ENCODE measurements at places on chromosomes 6 and 20. TPM values are rescaled to one million over a fixed set of nuclear protein-coding genes. Genes with fewer than 3 reads are reported as not detected.

The EPB41L1 gene
- total RNA-seq, result 3.5 TPM

The CALHM4 gene
- total RNA-seq, result not detected

The DNMT3B gene
- total RNA-seq, result 5.6 TPM

The HBS1L gene
- 154 TPM for total RNA-seq

The SIRPB2 gene
- total RNA-seq, result not detected

The CDSN gene
- total RNA-seq, result not detected

The KCNG1 gene
- total RNA-seq, result 17.7 TPM

The MEP1A gene
- 1.0 TPM for total RNA-seq

The LY6G6C gene
- not detected for total RNA-seq

The MAFB gene
- not detected for total RNA-seq

The EIF2S2 gene
- 141 TPM for total RNA-seq

The BMP2 gene
- total RNA-seq, result 9.7 TPM

The SH3BGRL2 gene
- total RNA-seq, result 4.7 TPM

The ADGB gene
- not detected for total RNA-seq

The EFCAB8 gene
- total RNA-seq, result 0.06 TPM

The MTFR2 gene
- 4.6 TPM for total RNA-seq

The GSTA3 gene
- total RNA-seq, result not detected

The SRSF12 gene
- total RNA-seq, result 2.8 TPM

DNA sequence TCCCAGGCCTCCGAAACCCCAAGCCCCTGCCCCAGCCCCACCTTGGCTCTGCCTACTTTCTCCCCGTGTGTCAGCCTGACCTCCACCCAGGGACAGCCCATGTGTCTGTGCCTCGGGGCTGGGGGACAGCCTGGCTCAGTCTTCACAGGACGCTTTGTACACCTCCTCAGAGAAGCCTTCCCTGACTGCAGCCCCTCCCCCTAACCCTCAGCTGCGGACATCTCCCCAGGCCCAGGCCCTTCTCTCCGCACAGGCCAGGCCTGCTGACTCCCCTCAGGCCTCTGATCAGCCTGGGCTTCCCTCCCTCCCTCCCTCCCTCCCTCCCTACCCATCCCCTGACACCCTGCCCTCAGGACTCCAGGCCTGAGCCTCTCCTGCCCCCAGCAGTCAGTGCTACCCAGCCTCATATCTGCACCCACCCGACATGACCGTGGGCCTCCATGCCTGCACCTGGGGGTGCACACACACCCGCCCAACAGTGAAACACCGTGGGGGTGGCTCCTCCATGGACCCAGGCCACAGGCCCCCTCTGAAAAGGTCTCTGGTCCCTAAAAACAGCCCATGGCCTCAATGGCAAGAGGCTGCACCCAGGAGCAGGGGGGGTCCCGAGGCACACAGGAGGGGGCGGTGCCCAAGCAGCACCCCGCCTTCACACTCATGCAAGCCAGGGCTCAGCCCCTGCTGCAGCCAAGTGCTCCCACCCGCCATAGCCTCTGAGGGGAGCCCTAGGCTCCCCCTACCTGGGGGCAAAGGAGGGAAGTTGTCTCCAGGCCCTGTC, 12.9 kb downstream of the LAMA5 start:
- no peaks in the 10 kb centered on the region for H3K36me3 ChIP-seq
- DNase-seq, result no peak

GRCh38 chr6:85464722-85465150, 14.9 kb downstream of the NT5E start:
- H3K36me3 ChIP-seq, result peaks cover 6% of the 10 kb centered on the region
- no peak overlapping the region for H3K4me3 ChIP-seq
- H3K27ac ChIP-seq, result peak overlapping the region; percentile 99

DNA sequence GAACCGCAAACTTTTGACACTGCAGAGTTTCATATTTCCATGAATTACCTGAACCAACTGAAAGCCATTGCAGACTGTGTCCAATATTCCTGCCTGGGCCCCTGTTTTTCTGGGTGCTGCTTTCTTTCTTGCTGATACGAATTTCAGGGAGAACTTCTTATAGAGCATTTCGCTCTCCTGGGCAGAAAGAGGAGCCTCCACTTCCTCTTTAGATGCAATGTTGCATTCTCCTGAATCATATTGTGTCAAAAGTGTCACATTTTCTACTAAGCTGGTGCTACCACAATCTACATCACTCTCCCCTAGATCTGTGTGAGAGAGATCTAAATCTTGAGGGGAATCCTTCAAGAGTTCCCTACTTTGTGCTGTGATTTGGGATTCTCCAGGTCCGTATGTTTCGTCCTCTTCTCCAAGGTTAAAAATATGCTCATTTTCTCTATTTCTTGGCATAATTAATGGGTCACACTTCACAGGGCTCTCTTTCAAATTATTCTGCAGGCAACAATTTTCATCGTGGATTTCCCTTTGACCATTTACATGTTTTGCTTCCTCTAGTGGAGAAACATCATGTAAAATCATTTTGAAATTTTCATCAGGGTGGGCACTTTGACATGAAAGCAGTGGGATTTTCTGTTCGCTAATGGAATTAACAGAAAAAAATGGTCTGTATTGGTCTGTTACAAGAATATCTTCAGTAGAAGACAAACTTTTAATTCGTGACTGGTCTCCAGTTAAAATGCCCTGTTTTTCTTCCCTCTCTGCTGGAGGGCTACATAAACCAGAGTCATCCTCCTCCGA, 102.3 kb downstream of the DST start:
- peak overlapping the region; percentile 2 for H3K27ac ChIP-seq
- H3K27me3 ChIP-seq, result no peaks in the 10 kb centered on the region
- peak overlapping the region; percentile 43 for H3K4me3 ChIP-seq
- peaks cover 34% of the 10 kb centered on the region for H3K4me1 ChIP-seq

DNA sequence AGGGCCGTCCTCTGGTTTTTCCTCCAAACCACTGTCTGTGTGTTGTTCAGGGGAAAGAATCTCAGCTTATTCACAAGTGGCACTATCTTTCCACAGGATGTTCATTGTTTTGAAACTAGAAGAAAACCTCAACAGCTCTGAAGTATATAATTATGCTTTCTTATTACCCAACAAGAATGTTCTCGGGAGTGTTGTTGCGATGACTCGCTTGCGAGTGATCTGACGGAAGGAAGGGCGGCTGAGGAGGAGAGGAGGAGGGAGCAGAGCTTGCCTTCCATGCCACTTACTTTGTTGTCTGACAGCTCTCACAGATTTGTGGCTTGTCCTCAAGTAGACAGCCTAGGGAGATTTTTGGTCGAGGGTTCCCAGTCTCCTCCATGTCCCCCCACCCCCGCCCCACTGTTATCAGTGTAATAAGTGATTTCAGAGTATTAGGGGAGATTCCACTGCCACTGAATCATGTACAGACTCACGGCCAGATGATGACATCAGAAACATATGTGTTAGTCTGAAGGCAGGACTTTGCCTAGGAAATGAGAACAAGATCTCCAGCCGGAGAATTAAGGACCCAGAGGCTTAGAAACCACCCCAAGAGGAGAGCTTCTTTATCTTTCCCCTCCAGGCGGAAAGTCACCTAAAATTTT, 80.7 kb upstream of the CCN6 start:
- H3K4me1 ChIP-seq, result peaks cover 30% of the 10 kb centered on the region
- peak overlapping the region; percentile 97 for H3K27ac ChIP-seq
- DNase-seq, result peak; percentile 89
- peak overlapping the region; percentile 9 for H3K4me3 ChIP-seq
- no peaks in the 10 kb centered on the region for H3K27me3 ChIP-seq
- no peaks in the 10 kb centered on the region for H3K36me3 ChIP-seq

GRCh38 chr20:32326504-32326845, 31.7 kb upstream of the ASXL1 start:
- peak overlapping the region; percentile 15 for H3K27ac ChIP-seq
- H3K4me1 ChIP-seq, result peaks cover 16% of the 10 kb centered on the region
- no peaks in the 10 kb centered on the region for H3K27me3 ChIP-seq
- H3K36me3 ChIP-seq, result peaks cover 17% of the 10 kb centered on the region
- no peak overlapping the region for H3K4me3 ChIP-seq

DNA sequence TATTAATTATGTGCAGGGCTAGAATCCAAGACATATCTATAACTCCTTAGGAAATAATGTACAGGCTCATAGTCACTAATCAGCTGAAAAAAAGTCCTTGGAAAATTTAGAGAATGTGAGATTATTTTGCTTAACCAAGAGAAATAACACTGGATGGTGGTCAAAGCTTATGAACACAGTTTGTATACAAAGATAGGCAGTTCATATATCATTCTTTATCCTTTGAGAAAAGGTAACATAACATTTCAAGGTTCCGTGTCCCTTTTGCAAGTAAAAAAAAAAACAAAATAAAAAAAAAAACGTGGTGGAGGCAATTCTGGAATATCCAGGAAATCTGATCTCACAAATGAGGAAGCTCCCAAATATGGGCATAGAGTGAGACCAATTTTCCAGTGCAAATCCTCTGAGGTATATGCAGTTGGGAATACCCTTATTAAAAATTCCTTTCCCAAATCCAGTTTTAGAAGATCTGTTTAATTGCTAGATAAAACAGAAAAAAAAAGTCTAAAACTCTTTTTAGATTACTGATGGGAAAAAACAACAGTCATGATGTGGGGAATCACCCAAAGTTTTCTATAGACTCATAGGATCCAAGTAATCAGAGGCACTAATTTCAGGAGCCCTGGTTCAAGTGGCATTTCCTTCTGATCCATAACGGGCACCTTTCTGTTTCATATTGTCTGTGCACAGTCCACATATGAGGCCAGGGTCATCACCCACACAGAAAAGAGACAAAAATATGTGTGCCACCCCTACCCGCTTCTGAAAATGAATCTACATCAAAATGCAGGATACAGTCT, 17.7 kb upstream of the TNFAIP3 start:
- H3K4me3 ChIP-seq, result no peak overlapping the region
- peak overlapping the region; percentile 98 for H3K27ac ChIP-seq
- H3K36me3 ChIP-seq, result no peaks in the 10 kb centered on the region
- peak; percentile 72 for DNase-seq
- H3K4me1 ChIP-seq, result peaks cover 28% of the 10 kb centered on the region

- no peak overlapping the region for H3K4me3 ChIP-seq
- no peaks in the 10 kb centered on the region for H3K36me3 ChIP-seq
- no peaks in the 10 kb centered on the region for H3K27me3 ChIP-seq
Measured at GRCh38 chr6:148520109-148520841, 177.6 kb downstream of the SASH1 start.

DNA sequence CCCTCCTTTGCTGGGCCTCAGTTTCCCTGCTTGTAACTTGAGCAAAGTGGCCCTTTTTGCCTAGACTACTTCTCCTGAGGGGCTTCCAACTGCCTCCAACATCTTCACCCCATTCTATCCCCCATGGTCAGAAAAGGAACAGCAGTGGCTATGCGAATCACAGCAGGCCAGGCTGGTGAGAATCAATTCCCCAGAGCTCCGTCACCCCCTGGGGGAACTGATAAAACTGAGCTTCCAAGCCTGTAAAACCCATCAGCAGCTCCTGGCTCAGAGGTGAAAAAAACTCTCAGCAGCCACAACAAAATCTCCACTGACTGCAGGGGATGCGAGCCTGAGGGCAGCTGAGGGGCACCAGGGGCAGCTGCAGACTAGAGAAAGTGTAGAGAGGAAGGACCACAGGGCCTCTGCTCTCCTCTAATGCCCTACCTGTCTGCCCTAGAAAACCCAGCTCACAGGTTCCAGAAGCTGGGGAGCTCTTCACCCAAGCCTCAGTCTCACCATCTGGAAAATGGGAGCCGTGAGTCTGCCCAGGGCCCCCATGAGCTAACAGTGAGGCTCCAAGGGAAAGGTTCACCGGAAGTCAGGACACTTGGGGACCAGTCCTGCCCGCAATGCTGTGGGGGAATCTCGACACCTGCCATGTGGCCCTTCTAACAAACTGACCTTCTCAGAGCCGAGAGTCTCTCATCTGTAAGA, 120.6 kb downstream of the GRM4 start:
- no peak overlapping the region for H3K27ac ChIP-seq
- no peak for DNase-seq
- no peaks in the 10 kb centered on the region for H3K36me3 ChIP-seq
- H3K4me1 ChIP-seq, result peaks cover 16% of the 10 kb centered on the region
- H3K4me3 ChIP-seq, result no peak overlapping the region

DNA sequence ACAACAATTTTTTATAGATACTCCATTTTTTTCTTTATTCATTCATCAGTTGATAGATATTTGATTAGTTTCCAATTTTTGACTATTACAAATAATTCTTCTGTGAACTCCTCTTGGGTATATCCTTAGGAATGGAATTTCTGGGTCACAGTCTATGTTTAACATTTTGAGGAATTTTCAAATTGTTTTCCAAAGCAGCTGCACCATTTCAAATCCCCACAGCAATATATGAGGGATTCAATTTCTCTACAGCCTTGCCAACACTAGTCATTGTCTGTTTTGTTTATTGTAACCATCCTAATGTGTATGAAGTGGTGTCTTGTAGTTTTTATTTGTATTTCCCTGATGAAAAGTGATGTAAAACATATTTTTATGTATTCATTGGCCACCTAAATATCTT, 320.3 kb upstream of the DEFB112 start:
- no peak overlapping the region for H3K27ac ChIP-seq
- no peaks in the 10 kb centered on the region for H3K27me3 ChIP-seq
- no peaks in the 10 kb centered on the region for H3K36me3 ChIP-seq
- H3K4me1 ChIP-seq, result no peaks in the 10 kb centered on the region

GRCh38 chr20:48262466-48262865, 477.2 kb upstream of the SULF2 start:
- no peaks in the 10 kb centered on the region for H3K36me3 ChIP-seq
- H3K4me1 ChIP-seq, result no peaks in the 10 kb centered on the region
- no peak overlapping the region for H3K27ac ChIP-seq
- no peak overlapping the region for H3K4me3 ChIP-seq

DNA sequence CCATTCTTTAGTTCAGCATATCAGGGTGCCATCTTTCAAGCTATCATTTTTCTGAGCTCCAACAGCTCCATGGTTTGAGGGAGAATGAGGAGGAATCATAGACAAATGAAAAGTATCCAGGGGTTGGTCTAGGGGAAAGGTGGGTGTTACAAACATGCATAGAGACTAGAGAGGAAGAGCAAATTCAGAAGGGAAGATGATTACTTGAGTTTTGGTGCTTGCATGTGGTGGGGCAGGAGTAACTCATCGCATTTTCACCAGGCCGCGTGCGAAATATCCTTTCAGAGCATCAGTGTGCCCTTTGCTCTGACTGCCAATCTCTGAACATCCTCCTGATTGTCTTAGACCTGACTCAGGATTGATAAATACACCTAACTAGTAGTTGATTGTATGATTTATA, 7.7 kb upstream of the BICRAL start:
- no peaks in the 10 kb centered on the region for H3K36me3 ChIP-seq
- H3K27ac ChIP-seq, result no peak overlapping the region
- H3K27me3 ChIP-seq, result no peaks in the 10 kb centered on the region
- no peak for DNase-seq
- peaks cover 15% of the 10 kb centered on the region for H3K4me1 ChIP-seq
- H3K4me3 ChIP-seq, result no peak overlapping the region

GRCh38 chr6:105041880-105042279, 85.0 kb downstream of the LIN28B start:
- H3K4me1 ChIP-seq, result no peaks in the 10 kb centered on the region
- no peak overlapping the region for H3K4me3 ChIP-seq
- H3K27ac ChIP-seq, result no peak overlapping the region

- peaks cover 20% of the 10 kb centered on the region for H3K27me3 ChIP-seq
- H3K4me1 ChIP-seq, result no peaks in the 10 kb centered on the region
- no peak for DNase-seq
- no peaks in the 10 kb centered on the region for H3K36me3 ChIP-seq
- H3K27ac ChIP-seq, result no peak overlapping the region
Measured at GRCh38 chr6:43298565-43299337, 691 bp downstream of the SLC22A7 start.

- H3K27me3 ChIP-seq, result peaks cover 20% of the 10 kb centered on the region
- H3K4me1 ChIP-seq, result no peaks in the 10 kb centered on the region
- no peak overlapping the region for H3K27ac ChIP-seq
- H3K36me3 ChIP-seq, result no peaks in the 10 kb centered on the region
Measured at GRCh38 chr20:59961423-59961822, 3.2 kb downstream of the CDH26 start.
